Stimulated activated CD4-positive, alpha-beta T cell treated with anti-CD3 and anti-CD28 coated beads, Interleukin-1b, Interleukin-23, amount 100 ng/mL, for 1 hour (primary cell): ENCODE measurements at places on chromosomes 3 and 15.

- DNase-seq = no peak
Measured at GRCh38 chr3:98536456-98537017, 4.8 kb downstream of the GPR15 start.

- DNase-seq = no peak
Measured at GRCh38 chr3:40312661-40313226, 3.2 kb downstream of the EIF1B start.

DNA sequence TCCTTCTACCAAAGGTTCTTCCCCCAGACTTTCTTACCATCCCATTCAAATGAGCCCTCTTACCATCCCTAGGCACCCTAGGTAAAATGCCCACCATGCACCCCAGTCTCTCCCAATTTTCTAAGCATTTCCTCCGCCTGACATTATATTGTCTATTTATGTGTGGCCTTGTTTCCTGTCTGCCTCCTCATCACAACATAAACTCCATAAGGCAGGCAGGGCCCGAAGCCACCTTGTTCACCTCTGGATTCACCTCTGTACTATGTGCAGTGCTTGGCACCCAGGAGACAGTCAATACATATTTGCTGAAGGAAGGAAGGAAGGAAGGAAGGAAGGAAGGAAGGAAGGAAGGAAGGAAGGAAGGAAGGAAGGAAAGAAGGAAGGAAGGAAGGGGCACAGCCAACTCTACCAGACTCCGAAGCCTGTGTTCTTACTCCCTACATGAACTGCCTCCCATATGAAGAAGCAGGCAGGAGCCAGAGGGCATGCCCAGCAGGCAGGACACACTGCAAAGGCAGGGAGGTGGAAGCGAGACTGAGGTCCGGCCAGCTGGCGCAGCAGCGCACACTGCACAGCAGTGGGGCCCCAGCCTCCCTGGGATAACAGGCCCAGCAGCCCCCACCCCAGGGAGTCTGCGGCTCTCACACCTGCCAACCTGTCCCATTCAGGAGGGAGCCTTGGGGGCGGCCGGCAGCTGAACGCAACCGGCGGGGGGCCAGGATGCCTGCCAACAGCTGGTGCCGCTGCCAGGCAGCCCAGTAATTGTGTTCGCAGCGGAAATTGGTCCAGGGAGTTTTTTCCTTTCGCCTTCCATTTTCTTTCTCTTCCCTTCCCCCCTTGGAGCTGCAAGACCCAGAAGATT, 106.0 kb upstream of the LINGO1 start:
- DNase-seq = no peak

- DNase-seq = no peak
Measured at GRCh38 chr15:64014995-64015394, 31.3 kb downstream of the DAPK2 start.

GRCh38 chr3:146166415-146166821, 5.4 kb upstream of the PLOD2 start:
- DNase-seq = no peak

DNA sequence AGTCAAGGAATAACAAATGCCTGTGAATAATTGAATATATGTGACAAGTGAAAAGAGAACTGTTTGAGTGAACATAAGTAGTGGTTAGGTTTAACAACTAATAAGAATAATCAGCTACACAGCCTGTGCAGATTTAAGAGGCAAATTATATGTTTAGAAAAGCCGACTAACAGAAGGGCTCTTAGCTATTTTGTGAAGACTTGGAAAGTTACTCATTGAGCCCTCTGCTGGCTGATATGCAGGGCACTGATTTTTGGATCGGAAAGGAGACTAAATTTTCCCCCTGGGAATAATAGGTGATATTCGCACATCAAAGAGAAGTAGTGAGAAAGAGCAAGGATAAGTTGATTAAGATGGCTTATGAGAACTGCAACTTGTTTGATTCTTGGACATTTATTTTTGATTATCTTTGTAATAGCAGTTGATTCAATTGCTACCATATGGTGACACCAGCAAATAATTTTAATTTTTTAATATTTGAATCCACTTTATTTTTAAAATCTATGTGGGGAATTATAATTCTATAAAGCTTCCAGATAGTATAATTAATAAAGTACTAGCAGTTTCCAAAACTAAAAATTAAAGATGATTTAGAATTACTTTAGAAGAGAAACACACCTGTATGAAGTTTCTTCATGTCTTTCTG, 156.2 kb downstream of the NLGN1 start:
- no peak for DNase-seq

GRCh38 chr15:69038508-69038907, 24.0 kb downstream of the NOX5 start:
- no peak for DNase-seq

- DNase-seq = no peak
Measured at GRCh38 chr3:66856533-66856932, 141.6 kb upstream of the KBTBD8 start.

- DNase-seq = no peak
Measured at GRCh38 chr3:159987291-159987711, 1.3 kb upstream of the IL12A start.

- DNase-seq = no peak
Measured at GRCh38 chr3:58084788-58085543, 76.7 kb downstream of the FLNB start.

DNA sequence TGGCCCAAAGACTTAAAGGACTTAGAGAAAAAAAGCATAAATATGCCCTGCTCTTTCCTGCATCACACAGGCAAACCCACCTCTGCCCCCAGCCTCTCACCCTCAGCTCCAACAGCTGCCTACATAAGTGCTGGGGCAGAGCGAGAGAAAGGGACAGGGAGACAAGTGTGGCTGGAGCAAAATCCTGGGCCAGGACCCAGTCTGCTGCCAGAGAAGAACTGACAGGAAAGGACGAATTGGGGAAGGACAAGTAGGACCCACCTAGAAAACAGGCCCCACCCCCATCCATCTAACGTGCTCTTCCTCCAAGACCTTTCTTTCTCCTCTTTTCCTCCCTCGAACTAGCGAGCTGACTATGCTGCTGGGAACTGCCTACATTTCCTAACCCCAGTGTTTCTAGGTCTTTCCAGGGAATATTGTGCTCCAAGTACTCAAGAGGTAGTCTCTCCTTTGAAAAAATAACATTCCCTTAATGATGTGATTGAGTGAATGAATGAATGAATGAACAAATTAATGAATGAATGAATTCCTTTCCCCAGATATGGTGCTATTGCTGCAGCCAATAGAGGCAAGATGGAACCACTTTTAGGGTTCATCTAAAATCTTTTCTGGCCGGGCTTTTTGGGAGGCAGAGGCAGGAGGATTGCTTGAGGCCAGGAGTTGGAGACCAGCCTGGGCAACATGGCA, 18.4 kb downstream of the IGDCC4 start:
- no peak for DNase-seq

DNA sequence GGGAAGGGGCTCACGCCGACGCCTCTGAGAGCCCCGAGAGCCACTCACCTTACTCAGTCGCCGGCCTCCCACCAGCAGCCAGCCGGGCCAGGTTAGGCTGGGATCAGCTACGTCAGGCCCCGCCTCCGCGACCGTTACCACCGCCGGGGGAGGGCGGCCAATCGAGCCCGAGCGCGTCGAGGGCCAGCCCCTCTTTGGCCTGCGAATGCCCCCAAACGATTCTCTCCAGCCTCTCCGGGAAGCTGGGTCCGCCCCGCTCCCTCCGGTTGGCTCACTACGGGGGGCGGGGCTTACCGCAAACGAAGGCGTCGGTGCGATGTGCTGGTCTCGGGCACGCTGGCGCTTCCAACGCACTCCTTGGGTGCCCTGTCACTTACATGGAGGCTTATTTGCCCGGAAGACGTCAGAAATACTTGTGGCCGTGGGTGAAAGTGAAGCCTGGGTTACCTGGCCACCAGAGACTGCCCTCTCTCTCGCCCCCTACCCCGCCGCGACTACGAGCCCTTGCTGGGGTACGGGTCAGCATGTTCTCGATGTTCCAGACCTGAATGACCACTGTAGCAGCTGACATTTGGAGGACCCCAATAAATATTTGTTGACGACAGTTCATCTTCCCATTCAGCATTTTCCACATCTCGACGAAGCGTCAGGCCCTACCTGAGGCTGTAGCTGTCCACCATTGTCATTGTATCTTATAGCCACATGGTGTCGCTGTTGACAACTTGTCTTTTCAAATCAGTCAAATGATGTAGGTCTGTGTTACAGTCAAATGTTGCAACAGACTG, at the start of gene CEP70:
TSS of gene CEP70 (minus strand) at position 111 of the 785 bp plus-strand sequence. CDS start 21,333 bp downstream, outside the sequence.
- DNase-seq = peak; percentile 77

DNA sequence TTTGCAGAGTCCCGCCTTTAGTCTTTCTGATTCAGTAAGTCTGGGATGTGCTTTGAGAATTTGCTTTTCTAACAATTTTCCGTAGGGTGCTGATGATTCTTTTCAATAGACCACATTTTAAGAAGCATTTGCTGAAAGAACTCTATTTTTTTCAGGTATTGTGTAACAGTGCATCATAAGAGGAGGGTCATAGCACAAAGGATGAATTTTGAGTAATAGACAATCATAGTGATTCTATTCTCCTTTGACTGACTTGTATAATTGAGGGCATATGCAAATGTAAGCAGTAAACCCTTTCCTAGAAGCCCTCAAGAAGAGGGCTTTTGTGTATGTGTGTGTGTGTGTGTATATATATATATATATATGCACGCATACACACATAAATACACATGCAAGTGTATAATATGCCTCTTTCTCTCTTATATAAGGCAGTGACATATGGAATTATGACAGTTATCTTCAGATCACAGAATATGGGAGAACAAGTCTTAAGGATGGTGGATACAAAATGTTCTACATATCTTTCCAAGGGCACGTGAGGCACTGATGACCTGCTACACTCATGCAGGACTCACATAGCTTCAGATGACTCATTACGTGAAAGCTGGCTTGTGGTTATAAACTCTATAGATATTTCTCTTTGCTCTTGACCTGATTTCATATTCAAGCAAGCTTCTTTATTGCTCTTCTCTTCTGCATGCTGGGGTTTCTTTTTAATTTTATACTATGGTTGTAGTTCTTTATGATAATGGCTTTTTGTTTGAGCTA, 6.5 kb upstream of the PLSCR1 start:
- no peak for DNase-seq

DNA sequence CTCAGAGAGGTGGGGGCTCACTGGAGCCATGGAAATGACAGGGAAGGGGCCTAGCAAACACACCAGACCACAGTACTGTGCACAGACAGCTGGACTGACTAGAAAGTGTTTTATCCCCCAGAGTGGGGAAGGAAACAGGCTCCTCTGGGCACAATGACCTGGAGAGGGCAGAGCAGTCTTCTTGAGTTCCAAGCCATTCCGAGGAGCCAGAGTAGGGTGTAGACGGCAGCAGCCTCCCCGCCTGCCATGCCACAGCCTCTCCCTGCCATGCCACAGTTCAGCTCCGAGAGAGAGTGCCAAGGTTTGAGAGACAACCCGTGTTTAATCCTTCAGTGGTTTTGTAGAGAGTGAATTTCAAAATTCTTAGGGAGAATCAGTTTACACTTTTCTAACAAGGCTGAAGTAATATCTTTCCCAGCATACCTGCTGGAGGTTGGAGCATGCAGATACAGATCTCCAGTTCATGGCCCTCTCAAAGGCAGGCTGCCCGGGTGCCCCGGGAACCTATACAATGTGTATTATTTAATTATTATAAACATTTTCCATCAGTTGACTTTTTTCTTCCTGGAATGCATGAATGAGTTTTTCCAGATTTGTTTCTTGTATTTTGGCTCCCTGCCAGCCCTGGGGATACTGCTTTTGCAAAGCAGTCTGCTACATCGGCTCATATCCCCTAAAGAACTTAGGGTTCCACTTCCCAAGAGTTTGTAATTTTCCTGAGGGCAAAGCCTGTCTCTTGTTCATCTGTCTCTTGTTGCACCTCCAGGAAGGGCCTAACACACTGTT, 3.2 kb downstream of the PODXL2 start:
- DNase-seq = no peak

DNA sequence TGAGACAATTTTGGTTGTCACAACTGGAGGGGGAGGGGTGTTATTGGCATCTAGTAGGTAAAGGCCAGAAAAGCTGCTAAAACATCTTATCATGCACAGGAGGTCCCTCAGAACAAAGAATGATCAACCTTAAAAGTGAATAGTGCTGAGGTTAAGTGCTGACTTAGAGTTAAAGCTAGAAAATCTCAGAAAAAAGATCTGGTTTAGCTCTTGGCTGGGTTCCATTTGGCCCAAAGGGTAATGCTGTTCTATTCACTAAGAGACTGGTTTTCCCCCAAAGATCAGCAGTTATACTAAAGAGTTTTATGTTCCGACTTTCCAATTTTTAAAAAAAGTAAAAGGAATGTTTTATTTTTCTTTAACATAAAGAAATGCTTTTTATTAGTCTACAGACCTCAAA, 15.6 kb downstream of the DCBLD2 start:
- DNase-seq = no peak

- DNase-seq = no peak
Measured at GRCh38 chr3:152076148-152076547, 192.6 kb upstream of the MBNL1 start.

- no peak for DNase-seq
Measured at GRCh38 chr3:175573226-175573625, 714.1 kb downstream of the NAALADL2 start.
